Activated naive CD4-positive, alpha-beta T cell (primary cell): ENCODE measurements at places on chromosomes 3 and 15.

- DNase-seq: no peak
These were observed 26.1 kb downstream of the KCNMB2 start for GRCh38 chr3:178562143-178562946.

- DNase-seq: peak; percentile 0
These were observed 216.4 kb downstream of the MEIS2 start for GRCh38 chr15:36883713-36884517.

DNA sequence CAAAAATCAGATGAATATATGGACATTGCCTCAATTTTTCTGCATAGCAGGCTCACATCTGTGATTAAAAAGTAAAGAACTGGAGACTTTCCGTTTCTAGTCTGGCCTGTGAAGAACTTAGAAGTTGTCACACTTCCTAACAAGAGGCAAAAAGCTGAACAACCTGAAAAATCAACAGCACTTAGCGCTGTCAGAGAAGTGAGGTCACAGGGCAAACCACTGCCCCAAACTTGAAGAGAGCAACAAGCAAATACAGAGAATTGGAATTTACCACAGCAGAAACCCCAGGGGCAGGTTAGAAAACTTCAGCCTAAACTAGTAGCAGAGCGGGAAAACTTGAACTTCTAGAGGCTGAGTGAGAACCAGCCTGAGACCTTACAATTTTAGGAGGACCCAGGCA, 38.9 kb downstream of the CCDC54 start:
- no peak for DNase-seq

DNA sequence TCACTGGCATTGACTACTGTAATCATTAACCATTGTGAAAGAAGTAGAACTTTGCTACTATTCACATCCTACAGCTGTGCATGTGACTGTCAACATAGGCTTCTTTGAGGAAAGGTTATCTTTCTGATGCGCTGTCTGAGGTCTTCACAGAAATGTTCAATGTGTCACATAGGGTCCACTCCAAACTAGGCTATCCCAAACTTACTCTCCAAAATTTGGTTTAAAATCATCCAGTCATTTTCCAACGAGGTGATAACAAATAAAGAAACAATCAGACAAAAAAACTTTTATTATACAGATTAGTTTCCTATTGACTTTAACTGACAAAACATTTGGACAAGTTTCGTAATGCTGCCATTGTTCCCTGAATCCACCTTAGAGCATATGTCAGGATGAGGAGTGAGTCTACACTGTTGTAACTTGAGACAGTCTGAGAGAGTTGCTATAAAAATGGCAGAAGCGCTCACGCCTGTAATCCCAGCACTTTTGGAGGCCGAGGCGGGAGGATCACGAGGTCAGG, 511.6 kb downstream of the PLOD2 start:
- DNase-seq: no peak

GRCh38 chr3:177431525-177432176, 234.4 kb upstream of the TBL1XR1 start:
- DNase-seq: no peak

GRCh38 chr3:14988988-14989394, 41.6 kb downstream of the NR2C2 start:
- DNase-seq: no peak
